ENCODE measurements at places on chromosomes 12 and 14.

DNA sequence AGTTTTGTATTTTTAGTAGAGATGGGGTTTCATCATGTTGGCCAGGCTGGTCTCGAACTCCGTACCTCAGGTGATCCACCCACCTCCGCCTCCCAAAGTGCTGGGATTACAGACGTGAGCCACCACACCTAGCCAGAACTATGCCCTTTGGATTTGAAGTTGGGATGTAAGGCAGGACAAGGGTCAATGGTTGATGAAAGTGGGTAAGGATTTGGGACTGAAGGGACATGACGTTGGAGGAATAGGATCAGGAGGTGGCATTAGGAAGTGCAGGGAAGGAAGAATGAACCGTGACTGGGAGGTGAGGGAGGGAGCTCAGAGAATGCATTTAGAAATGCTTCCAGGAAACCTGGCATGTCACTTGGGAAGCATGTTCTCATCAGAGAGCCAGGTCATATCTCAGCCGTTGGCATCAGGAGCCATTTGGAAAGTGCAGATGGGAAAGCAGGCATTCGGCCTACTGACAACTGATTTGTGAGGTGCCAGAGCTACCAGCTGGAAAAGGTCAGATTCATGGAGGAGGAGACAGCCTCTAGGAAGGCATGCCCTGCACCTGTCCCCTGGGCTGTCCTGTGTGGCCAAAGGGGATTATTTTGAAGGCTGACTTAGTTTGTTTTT, 2.2 kb downstream of the CRADD start:
- DNase-seq = no peak

DNA sequence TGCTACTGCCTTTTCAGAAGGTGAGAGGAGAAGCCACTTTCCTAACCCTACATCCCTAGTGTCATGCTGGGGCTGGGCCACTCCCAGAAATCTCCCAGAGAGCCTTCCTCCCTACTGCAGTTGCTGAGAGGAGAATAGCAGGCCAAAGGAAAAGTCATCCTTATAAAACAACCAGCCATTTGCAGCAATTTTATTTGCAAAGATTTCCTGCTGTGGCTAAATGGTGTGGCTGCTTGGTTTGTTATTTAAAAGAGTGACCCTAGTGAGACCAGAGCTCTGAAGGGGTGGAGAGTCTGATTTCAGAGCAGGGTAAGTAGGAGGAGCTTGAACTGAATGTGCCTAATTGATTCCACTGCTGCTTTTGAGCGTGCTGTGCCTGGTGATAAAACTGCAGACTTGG, 232.0 kb downstream of the GRIN2B start:
- DNase-seq = peak; percentile 52

DNA sequence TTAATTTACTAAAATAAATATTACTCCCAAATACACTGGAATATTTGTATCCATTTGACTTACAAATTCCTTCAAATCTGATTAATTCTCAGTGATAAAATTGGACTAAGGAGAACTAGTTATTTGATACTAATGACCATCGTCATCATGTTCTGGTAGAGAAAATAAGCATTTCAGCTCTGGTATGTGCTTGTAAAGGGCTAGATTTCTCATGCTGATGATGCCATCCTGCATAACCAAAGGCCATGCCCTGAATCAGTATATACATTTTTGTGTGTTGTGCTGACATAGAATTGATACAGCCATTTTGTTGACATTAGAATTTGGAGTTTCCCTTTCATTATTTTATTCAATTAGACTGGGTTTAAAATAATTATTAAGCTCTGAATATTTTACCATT, 148.9 kb downstream of the PCNX1 start:
- no peak for DNase-seq

GRCh38 chr14:53742233-53742620, 214.4 kb downstream of the BMP4 start:
- DNase-seq = no peak

DNA sequence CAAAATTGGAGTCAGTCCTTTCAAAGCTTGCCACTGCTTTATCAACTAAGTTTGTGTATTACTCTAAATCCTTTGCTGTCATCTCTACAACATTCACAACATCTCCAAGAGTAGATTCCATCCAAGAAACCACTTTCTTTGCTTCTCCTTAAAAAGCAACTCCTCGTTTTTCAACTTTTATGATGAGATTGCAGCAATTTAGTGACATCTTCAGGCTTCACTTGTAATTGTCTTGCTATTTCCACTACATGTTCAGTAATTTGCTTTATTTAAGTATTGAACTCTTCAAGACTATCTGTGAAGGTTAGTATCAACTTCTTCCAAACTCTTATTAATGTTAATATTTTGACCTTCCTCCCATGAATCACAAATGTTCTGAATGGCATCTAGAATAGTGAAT, 747.9 kb downstream of the TMTC2 start:
- DNase-seq = no peak

DNA sequence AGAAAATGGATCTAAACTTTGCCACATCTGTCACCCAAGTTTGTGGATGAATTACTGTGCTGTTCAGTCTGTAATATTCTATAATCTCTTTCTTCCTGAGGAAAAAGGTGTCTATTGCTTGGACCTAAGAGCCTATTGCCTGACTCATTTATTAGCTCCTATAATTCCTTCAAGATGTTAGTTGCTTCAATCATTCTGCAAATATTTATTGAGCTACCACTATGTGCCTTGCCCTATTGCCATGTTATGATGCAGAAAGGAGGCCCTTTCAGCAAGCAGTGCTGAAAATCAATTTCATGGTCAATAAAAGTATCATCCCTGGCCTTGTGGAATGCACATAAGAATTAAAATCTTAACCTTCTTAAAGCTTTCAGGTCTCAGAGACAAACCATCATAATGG, 113.6 kb downstream of the CCER1 start:
- DNase-seq = no peak

DNA sequence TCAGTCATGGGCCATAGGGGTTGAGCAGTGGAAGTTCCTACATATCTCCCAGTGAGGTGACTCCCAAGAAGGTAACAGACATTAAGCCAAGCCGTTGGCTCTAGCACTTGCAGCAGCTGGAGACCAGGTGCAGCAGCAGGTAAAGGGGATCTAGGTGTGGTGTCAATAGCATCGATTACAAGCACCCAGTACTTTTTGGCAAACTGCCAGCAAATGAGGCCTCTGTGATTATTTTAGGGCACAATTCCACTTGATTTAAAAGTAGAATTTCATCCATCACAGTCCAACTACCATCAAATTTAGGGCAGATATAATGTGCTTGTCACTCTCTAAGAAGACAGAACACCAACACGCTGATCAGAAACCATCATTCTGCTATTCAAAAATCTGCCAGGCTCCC, 224.1 kb upstream of the EGLN3 start:
- DNase-seq = no peak

GRCh38 chr12:53949631-53950436, 4.9 kb upstream of the HOXC12 start:
- DNase-seq = peak; percentile 70

GRCh38 chr12:75162845-75163244, 46.8 kb downstream of the KCNC2 start:
- no peak for DNase-seq

DNA sequence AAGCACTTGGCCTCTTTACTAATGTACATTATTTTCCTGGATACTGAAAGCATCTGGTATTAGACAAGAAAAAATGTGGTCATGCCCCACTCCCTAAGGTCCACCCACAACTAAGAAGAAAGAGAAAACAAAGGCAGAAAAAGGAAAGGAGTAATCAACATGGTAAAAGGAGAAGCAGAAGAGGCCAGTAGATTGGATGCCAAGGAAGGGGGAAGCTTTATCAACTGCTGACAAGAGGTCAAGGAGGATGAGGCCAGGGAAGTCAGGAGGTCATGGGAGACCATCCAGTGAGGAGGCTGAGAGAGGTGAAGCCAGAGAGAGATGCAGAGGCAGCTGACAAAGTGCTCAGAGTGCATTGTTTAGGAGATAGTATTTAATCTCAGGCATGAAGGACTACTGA, 383.5 kb downstream of the ZFP36L1 start:
- no peak for DNase-seq

- no peak for DNase-seq
Measured at GRCh38 chr12:132402831-132403416, 73.5 kb upstream of the GALNT9 start.

- DNase-seq = no peak
Measured at GRCh38 chr12:91328451-91328850, 145.8 kb upstream of the DCN start.

DNA sequence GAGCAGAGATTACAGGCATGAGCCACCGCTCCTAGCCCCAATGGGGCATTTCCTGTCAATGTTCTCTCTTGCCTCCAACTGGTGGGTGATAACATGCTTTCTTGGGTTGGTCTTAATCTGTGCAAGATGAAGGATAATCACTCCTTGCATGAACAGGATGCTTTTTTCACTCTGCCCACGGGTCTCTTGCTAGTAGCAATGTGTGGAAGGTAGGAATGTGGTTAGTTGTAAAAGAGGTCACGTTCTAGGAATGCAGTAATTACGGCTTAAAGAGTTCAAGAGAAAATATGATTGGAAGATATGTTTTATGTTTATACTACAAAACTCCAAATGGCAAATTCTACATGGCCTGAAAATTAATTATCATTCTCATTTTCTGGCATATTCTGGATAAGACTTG, 10.5 kb downstream of the RNASE10 start:
- no peak for DNase-seq

GRCh38 chr14:54567224-54567638, 303 bp downstream of the SAMD4A start:
- no peak for DNase-seq

DNA sequence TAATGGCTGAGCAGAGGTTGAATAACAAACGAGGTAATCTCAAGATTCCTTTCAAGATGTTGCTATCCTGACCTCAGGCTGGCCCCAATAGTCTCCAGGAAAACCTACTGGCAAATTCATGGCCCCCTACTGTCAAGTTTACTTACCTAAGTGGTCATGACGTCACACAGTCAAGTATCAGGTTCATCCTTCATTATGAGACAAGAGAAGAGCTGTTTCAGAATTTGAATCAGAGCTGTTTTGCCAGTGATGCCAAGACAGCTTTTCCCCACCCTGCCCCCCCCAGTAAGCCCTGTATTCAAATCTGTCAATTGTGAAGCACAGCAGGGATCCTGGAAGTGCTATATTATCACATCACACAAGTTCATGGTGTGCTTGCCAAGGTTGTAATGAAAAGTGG, 509.6 kb downstream of the NOVA1 start:
- DNase-seq = no peak

DNA sequence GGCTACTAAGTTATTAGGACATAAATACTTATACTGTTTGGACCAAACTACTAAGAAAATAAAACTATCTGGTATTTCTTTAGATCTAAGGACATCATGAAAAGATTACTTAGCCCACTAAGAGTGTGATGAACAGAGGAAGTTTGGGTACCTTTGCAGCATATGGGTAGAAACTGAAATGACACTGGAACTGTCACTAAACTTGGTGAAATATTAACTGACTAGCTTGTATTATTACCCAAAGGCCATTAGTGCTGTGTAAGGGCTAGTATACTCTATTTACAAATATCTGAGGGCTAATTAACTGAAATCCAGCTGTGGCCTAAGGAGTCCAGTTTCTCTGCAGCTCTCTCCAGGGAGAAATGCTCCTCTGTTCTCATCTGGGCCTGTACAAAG, 45.5 kb downstream of the PAWR start:
- DNase-seq = no peak

- DNase-seq = no peak
Measured at GRCh38 chr12:26668230-26668629, 164.8 kb downstream of the ITPR2 start.

GRCh38 chr14:90487031-90487430, 90.2 kb downstream of the CALM1 start:
- peak; percentile 26 for DNase-seq

DNA sequence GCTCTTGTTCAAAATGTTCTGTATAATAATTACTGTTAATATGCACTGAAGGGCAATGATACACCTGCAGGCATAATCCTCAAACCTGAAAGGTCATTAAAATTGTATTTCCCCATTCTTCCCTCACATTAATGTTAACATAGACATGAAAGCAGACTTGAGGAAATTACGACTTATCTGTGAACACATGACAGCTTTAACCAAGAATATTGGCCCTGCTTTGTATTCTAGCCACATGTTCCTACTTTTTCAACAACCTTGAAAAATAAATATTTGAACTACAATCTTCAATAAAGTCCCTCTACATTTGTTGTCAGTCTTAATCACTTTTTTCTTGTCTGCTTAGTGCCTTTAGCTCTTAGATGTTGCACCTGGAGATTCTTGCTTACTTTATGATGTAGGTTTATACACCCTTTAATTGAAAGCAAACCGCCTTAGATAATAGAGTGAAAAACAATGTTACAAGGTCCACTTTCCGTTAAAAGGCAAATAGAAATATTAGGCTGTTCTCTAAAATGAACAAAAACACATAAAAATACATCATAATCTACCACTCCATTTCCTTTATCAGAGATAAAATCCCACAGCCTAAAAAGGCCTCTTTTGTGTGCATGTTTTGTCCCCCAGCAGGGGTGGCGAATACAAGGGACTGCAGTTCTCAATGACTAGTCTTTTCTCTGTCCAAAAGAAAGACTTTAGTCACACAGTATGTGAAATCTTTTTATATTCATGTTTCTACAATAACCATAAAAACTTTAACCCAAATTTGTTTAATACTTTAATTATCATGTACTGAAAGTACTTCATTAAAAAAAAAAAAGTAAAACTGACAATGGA, 55.9 kb downstream of the ZFC3H1 start:
- DNase-seq = no peak

- DNase-seq = no peak
Measured at GRCh38 chr14:22890416-22890815, 7.4 kb downstream of the REM2 start.

- peak; percentile 44 for DNase-seq
Measured at GRCh38 chr14:28751467-28752058, 15.0 kb upstream of the FOXG1 start.

DNA sequence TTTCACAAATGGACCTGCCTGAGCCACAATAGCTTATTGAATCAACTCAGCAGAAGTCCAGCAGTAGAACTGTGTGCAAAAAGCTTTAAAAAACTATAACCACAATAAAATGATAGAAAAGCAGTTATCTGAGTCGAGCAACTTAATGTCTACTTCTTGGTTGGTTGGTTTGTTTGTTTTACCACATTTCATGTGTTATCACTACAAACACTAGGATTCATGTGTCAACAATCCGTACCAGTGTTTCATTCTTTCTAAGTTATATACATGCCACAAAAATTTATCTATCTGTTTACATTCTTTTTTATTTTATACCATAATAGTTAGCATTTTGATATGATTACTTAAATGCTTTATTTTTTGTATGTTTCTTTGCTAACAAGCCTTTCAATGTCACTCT, 339.0 kb downstream of the KCNH5 start:
- no peak for DNase-seq

GRCh38 chr14:106883218-106883692, 1356.9 kb downstream of the TMEM121 start:
- DNase-seq = no peak

- no peak for DNase-seq
Measured at GRCh38 chr14:91258011-91258618, 13.6 kb upstream of the GPR68 start.
